A549 (cell line): ENCODE measurements at places on chromosomes 5 and 9. TPM values are rescaled to one million over a fixed set of nuclear protein-coding genes. Genes with fewer than 3 reads are reported as not detected.

Gene WNT8A
- not detected in 3 replicates for polyA plus RNA-seq

Gene PPP3R2
- not detected in 3 replicates for polyA plus RNA-seq

Gene FOXB2
- not detected in 3 replicates for polyA plus RNA-seq

Gene PCDHA7
- 0.08 to 0.14 TPM (median 0.09 TPM) in 3 replicates for polyA plus RNA-seq

Gene CCDC192
- polyA plus RNA-seq: not detected in 3 replicates

Gene ZNF462
- 2.4 to 3.0 TPM (median 2.5 TPM) in 3 replicates for polyA plus RNA-seq

Gene MAMDC4
- polyA plus RNA-seq: 7.3 to 9.1 TPM (median 7.6 TPM) in 3 replicates

GRCh38 chr5:64108674-64109073 is 57.0 kb upstream of the RNF180 start:
- DNase-seq: no peak

DNA sequence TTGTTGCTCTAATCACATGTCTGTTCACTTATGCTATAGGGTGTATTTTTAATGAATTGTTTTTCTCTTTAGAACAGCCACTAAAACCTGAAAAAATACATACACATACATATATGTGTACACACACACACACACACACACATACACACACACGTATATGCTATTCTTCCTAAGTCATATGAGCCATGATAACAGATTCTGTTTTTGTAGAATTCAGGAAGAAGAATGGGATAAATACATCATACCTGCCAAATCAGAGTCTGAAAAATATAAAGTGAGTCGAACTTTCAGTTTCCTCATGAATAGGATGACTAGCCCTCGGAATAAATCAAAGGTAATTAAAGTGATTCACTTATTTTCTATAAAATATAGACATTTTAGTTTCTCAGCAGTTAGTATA is 231.4 kb downstream of the ARHGEF28 start:
- no peak for DNase-seq

DNA sequence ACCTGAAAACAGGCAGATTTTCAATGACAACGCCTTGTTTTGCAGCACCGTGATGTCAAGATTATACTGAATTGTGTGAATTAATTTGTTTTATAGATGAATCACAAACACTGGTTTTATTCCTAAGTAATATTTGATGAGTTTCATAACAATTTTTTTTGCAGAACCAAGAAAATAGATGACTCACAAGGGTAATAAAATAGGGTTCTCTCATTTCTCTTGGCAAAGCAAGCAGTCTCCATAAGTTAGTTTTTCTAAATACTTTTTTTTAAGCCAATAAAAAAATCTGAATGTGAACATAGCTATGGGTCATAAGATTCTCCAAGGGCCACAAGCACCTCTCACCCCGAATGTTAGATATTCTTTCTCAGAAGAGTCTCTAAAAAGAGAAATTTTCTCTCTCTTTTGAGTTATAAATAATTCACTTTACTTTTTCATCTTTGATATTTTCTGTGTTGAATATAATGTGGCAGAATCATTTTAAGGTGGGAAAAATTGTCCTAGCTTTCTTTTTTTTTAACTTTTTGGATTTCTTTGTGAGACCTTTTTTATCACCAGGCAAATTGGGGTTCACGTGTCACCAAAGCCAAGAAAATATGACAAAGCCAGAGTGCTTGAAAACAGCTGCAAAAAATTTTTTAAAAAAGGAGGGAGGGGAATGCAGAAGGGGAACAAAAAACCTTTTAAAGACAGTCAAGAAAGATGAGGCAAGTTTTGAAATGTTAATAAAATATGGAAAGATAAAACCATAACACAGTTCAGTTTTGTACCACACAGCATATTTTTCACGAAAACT is 174.6 kb upstream of the DAPK1 start:
- DNase-seq: no peak

DNA sequence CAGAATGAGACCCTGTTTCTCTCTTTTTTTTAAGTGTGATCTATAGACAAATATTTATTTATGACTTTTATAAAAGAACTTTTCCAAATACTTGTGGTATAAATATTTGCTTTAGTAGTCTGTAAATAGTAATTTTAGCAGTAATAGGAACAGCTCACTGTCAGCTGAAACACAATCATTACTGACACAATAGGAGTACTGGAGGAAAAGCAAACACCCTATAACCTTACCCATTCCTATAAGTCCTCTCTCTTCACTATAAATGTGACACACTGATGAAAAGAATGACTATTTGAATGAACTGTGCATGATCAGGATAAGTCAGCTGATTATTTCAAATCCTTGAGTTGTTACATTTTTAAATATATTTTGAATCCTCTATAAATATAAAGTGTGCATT is 72.4 kb downstream of the CDH12 start:
- no peak for DNase-seq

- peak; percentile 49 for DNase-seq
These were observed 67.1 kb downstream of the EPB41L4B start for GRCh38 chr9:109253637-109254284.

- no peak for DNase-seq
These were observed 32.8 kb upstream of the GALNT10 start for GRCh38 chr5:154157483-154158378.

- DNase-seq: no peak
These were observed 76.2 kb downstream of the STK10 start for GRCh38 chr5:172111852-172112225.

- DNase-seq: no peak
These were observed 128.7 kb downstream of the ENTREP1 start for GRCh38 chr9:69453746-69454145.
